ENCODE measurements at places on chromosomes 2 and 18. TPM values are rescaled to one million over a fixed set of nuclear protein-coding genes. Genes with fewer than 3 reads are reported as not detected.

The LCLAT1 gene
- total RNA-seq, result 19.0 TPM

The SGPP2 gene
- not detected for total RNA-seq

The ALK gene
- total RNA-seq, result 0.26 TPM

- DNase-seq, result no peak
Measured at GRCh38 chr2:133840761-133841160, 272.5 kb upstream of the NCKAP5 start.

GRCh38 chr18:31942291-31942998 is 483 bp downstream of the TRAPPC8 start:
- peak; percentile 35 for DNase-seq

- no peak for DNase-seq
Measured at GRCh38 chr2:52428224-52428623, 1339.4 kb upstream of the CHAC2 start.

GRCh38 chr2:240172071-240172895 is 31.8 kb upstream of the OTOS start:
- no peak for DNase-seq

DNA sequence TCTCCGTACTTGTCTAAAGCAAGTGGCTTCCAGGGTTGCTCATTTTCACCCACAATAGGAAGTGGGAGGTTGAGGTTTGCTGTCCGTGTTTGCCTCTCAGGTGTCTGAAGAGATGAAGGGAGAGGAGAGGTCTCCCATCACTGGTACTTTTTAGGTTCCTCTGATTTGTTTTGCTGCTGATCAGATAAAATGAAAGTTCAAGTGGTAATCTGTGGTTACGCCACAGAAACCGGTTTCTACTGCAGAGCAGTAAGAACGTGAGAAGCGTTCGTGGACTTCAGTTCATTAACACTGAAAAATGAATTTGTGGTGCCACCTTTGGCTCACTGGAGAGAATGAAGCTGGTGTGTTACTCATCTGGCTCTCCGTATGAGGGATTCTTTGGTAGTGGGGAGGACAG is 118.2 kb downstream of the GBX2 start:
- DNase-seq, result no peak

DNA sequence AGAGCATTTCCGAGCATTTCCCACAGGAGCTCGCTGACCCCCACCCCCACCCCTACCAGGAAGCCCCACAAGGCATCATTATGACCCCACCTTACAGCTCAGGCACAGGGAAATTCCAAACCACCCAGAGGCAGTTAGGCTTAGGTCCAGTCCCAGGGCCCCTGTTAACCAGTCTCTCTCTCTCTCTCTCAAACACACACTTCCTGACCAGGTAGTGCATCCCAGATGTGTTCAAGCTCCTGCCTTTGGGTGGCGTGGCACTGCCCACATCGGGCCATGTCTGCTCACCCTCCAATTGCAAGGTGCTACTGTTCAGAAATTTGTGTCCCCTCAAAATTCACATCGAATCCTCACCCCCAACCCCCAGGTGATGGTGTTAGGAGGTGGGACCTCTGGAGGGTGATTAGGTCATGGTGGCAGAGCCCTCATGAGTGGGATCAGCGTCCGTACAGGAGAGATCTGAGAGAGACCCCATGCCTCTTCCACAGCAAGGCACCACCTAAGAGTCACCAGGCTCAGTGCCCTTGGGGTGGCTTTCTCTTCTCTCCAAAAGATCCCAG is 8.8 kb downstream of the COPS9 start:
- DNase-seq, result no peak

DNA sequence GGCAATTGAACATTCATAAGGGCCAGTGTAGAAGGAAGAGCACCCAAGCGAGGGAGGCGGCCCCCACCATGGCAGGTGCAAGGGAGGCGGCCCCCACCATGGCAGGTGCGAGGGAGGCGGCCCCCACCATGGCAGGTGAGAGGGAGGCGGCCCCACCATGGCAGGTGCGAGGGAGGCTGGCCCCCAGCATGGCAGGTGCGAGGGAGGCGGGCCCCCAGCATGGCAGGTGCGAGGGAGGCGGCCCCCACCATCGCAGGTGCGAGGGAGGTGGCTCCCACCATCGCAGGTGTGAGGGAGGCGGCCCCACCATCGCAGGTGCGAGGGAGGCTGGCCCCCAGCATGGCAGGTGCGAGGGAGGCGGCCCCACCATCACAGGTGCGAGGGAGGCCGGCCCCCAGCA is 24.7 kb upstream of the GPC1 start:
- no peak for DNase-seq

DNA sequence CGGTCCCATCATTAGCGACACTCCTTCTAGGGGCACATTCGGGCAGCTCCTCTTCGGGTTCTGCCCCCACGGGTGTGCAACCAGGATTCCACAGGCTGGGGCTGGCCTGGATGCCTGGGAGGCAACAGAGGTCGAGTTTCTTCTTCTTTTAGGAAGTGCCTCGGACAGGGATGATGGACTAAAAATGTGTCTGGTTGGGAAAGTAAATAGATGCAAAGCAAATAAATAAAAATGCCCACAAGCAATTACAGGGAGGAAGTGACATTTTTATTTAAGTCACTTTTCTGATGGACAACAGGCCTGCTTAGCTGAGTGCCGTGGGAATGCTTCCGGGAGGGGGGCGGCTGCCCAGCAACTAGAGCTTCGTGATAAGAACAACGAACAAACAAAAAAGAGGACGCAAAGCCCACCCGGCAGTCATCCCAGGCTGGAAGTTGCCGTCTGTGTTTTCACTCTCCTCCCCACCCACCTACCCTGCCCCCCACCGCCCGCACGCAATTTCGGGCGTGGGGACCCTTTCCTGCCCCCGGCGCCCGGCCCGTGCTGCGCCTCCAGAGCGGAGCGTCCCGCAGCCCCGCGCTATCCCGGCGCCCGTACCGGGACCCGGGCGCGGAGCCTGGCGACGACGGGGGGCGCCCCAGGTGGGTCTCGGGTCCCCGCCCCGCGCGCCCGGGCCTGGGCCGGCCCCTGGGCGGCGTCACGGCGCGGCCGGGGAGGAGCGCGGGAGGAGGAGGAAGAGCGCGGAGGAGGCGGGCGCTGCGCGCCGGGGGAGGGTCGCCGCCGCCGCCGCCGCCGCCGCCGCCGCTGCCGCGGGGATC is 412 bp upstream of the NCK2 start:
- DNase-seq, result peak; percentile 18

DNA sequence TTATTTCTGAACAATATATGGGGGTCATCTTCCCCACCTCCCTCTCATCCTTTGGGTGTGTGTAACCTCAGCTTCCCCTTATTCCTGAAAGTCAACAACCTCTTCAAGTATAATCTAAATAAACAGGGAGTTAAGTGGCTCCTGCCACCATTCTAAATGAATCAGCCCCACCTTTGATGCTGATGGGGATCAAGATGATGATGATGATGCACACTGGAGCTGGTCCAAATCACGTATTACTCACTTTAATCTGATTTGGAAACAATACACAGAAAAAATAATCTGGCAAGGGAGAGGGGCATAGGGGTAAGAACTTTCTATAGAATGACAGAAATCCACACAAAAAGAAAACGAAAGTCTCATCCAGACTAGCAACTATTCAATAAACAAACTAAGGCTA is 7.1 kb downstream of the ACVR1 start:
- DNase-seq, result peak; percentile 39

GRCh38 chr2:185245806-185246205 is 492.8 kb upstream of the FSIP2 start:
- no peak for DNase-seq

DNA sequence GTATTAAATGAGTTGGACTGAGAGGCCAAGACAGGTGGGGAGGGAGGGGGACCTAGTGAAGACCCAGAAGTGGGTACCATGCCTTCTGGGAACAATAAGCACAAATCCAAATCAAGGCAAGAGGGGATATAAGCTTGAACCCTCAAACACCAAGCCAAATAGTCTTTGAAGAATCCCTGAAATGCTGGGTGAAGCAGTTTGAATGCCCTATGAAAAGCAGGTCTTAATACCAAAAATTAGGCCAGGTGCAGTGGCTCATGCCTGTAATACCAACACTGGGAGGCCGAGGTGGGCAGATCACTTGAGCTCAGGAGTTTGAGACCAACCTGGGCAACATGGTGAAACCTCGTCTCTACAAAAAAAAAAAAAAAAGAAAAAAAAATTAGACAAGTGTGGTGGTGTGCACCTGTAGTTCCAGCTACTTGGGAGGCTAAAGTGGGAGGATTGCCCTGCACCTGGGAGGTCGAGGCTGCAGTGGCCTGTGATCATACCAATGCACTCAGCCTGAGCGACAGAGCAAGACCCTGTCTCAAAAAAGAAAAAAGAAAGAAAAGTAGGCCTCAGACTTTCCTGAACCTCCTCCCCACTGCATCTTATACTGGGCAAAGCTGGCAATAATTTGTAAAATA is 3.5 kb downstream of the PCBP1 start:
- no peak for DNase-seq

- no peak for DNase-seq
Measured at GRCh38 chr2:84846041-84846663, 34.7 kb downstream of the TRABD2A start.

DNA sequence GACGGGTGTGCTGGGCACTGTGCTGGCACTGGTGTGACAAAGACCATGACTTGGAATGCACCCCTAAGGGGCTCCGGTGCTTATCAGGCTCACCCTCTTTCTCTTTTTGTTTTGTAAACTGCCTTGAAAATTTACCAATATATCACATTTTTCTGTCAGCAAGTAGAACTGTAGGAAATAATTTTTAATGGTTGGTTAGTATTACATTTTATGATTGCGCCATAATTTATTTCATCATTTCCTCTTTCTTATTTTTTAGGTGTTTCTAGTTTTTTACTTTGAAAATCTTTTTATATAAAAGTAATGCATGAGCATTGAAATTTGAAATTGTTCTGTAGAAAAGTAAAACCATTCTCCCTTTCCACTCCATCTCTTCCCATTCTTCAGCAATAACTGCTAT is 100.9 kb downstream of the MMADHC start:
- DNase-seq, result no peak

All from A172 (cell line).